G401 (cell line): ENCODE measurements at places on chromosomes 1 and 21. TPM values are rescaled to one million over a fixed set of nuclear protein-coding genes. Genes with fewer than 3 reads are reported as not detected.

- no peak for DNase-seq
Measured at GRCh38 chr21:24903994-24904635, 703.2 kb downstream of the MRPL39 start.

GRCh38 chr1:44282704-44283426 lies 69.6 kb downstream of the DMAP1 start:
- DNase-seq, result no peak

GRCh38 chr21:41624674-41625310 lies 116.8 kb upstream of the TMPRSS2 start:
- no peak for DNase-seq

- DNase-seq, result peak; percentile 47
Measured at GRCh38 chr1:225877580-225877979, 4.6 kb downstream of the TMEM63A start.

DNA sequence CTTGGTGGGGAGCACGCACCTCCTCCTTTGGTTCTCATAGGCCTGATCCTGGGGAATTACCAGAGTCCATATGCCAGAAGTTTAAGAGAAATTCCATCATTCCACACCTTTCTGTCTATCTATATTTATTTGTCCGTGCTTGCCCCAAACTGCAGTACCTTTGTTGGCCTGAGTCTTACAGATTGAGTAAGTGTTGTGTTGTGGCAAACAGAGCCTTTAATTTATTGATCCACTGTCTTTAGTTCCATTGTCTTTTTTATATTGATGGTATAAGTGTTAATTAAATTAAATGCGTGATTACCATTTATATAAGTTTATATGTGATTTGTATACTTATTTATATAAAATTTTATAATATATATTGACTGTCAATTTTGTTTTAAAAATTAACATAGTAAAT lies 4.9 kb downstream of the SH3BGR start:
- DNase-seq, result no peak

PTGFR gene
- total RNA-seq, result not detected in 2 replicates

- DNase-seq, result no peak
Measured at GRCh38 chr1:40399984-40400704, 26.6 kb downstream of the SMAP2 start.

HEYL gene
- total RNA-seq, result 0.07 and 1.2 TPM in 2 replicates

DNA sequence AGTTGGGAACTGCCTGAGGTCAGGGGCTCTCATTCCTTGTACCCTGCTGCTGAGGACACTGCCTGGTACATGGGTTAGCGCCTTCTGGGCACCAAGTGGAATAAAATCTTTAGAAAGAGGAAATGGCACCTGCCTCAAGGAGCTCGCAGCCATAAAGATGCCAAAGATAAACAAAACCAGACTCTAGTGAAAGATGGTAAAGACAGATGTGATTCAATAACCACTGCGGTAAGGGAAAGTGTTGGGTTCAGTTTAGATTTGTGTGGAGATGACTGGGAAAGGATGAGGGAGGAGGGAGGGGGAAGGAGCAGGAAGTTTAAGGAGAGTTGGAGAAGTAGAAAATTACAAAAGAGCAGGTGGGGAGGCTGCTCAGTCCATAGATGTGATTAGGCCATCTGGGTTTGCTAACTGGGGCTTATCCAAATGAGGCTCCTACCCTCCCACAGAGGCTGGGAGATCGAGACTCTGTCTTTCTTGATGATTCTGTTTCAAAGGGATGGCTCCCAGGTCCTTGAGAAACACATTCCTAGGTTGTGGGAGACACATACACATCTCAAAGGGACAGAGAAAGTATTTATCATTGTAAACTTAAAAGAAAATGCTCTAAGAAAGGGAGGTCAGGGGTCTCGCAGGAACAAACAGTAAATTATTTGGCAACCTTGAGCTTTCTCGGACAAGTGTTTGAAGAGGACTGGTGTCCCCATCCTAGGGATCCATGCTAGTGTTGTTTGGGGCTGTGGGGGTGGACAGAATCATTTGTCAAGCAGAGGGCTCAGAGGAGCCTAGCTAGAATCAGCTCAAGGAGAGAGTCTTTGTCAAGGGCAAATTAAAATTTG lies 65.7 kb upstream of the MORC3 start:
- no peak for DNase-seq

GRCh38 chr1:165816826-165817497 lies 10.5 kb upstream of the UCK2 start:
- DNase-seq, result no peak

LCE1C gene
- total RNA-seq, result not detected in 2 replicates

PANK4 gene
- 32.9 and 45.4 TPM in 2 replicates for total RNA-seq

- DNase-seq, result no peak
Measured at GRCh38 chr1:24857507-24858133, 72.5 kb downstream of the RUNX3 start.

DNA sequence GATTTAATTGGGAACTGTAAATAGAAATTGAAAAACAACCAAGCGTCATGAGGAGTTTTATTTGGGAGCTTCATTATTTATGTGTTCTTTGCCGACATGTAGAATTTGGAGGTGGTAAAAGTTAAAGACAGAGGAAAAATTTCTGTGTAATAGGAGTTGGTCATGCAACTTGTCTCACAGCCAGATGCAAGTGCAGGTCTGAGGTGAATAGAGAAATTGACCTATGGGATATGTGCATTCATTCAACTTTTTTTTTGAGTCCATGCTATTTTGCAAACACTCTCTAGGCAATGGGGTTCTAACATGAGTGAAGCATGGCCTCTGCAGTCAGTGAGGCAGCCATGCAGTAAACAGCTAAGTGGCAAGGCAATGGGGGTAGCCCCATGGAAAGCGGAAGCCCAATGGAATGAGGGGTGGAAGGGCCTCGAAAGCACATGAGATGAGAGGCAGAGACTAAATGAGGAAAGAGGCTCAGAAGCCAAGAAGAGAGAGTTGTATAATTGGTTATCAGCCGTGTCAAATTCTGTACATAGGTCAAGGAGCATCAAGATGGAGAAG lies 56.4 kb upstream of the NRIP1 start:
- DNase-seq, result no peak

GRCh38 chr1:64601207-64601606 lies 131.3 kb downstream of the CACHD1 start:
- DNase-seq, result no peak

GRCh38 chr1:84975035-84975434 lies 21.9 kb downstream of the MCOLN2 start:
- DNase-seq, result no peak

- no peak for DNase-seq
Measured at GRCh38 chr1:247165674-247166073, 6.1 kb downstream of the ZNF124 start.

GRCh38 chr1:222712253-222713090 lies at the start of the genes AIDA and BROX:
AIDA (minus strand) TSS chr1:222712491; CDS start chr1:222712317, 174 bp downstream.
BROX (plus strand) TSS chr1:222712564; CDS start chr1:222715700, 3,136 bp downstream.
- DNase-seq, result peak; percentile 90

NFASC gene
- not detected in 2 replicates for total RNA-seq

MSH4 gene
- total RNA-seq, result not detected in 2 replicates

- no peak for DNase-seq
Measured at GRCh38 chr1:107494061-107494460, 353.2 kb downstream of the NTNG1 start.

- no peak for DNase-seq
Measured at GRCh38 chr1:51750218-51750617, 128.3 kb downstream of the NRDC start.

- DNase-seq, result no peak
Measured at GRCh38 chr1:56289260-56289659, 290.1 kb downstream of the PLPP3 start.

GRCh38 chr1:169707912-169708604 lies 3.4 kb downstream of the SELL start:
- DNase-seq, result no peak

GBP6 gene
- not detected in 2 replicates for total RNA-seq

DNA sequence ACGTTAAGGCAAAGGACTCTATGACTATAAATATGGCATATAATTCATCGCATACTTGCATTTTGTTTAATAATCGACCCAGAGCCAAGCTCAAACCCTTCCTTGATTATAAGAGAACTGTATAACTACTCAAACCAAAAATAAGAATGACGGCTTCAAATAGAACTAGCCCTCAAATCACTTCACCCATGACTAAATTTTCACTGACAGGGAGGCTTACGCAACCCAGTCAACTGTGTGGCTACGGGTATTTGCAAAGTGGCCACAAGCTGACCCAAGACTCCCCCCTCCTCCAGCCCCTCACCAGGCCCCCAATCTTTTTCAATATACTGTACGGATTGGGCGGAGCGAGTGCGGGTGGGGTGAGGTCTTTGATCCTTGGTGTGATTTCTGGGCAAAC lies 268.3 kb downstream of the ASTN1 start:
- DNase-seq, result no peak

GRCh38 chr1:27602462-27603308 lies 1.3 kb downstream of the AHDC1 start:
- no peak for DNase-seq

- no peak for DNase-seq
Measured at GRCh38 chr1:193058529-193059281, 455 bp downstream of the UCHL5 start.

DNA sequence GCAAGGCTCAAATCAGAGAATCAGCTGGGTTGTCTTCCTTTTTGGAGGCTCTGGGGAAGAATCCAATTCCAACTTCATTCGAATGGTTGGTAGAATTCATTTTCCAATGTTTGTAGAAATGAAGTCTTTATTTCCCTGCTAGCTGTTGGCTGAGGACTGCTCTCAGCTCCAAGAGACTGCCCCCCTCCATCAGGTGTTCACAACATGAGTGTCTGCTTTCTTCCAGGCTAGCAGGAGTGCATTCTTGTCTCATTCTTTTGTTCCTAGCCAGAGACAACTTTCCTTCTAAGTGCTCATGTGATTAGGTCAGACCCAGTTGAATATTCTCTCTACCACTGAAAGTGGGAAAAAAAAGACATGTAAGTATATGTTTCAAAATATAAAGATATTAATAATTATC lies 95.2 kb downstream of the HLX start:
- no peak for DNase-seq

GRCh38 chr1:174786760-174787159 lies 213.0 kb upstream of the CACYBP start:
- no peak for DNase-seq

DNA sequence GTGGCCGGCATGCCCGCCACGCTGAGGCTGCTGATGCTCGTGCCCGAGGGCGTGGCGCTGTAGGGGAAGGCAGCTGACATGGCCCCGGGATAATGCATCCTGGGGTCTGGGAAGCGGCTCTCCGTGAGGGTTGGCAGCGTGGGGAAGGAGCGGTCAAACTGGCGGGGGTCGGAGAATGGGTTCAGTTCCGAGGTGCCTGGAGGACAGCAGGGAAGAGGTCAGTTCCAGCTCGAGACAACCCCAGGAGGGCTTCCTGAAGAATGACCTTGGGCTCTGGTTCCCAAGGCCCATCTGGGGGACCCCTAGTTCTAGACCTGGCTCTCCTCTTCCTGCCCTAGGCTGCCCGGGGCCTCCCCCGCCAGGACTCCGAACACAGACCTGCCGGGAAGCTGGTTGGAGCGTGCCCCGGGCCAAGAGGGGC lies 27.6 kb downstream of the RUNX3 start:
- no peak for DNase-seq

GRCh38 chr1:109639841-109640184 lies 16.1 kb upstream of the GSTM4 start:
- DNase-seq, result no peak

HTR6 gene
- 0.14 and 0.62 TPM in 2 replicates for total RNA-seq

GRCh38 chr1:45340816-45341466 lies 701 bp upstream of the MUTYH start:
- peak; percentile 23 for DNase-seq

DNA sequence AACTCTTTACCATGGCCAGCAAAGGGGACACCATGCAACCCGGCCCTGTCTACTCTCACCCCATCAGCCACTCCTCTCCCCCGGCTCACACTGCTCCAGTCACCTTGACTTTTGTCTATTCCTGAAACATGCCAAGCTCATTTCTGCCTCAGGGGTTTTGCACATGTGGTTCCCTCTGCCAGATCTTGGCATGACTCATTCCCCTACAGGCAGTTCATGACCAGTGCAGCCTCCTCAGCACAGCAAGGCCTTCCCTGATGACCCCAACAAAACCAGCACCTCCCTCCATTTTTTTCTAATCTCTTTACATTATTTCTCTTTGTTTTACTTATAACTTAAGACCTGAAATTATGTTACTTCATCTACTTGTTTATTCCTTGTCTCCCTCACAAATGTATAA lies 58.6 kb upstream of the GJB5 start:
- no peak for DNase-seq

DNA sequence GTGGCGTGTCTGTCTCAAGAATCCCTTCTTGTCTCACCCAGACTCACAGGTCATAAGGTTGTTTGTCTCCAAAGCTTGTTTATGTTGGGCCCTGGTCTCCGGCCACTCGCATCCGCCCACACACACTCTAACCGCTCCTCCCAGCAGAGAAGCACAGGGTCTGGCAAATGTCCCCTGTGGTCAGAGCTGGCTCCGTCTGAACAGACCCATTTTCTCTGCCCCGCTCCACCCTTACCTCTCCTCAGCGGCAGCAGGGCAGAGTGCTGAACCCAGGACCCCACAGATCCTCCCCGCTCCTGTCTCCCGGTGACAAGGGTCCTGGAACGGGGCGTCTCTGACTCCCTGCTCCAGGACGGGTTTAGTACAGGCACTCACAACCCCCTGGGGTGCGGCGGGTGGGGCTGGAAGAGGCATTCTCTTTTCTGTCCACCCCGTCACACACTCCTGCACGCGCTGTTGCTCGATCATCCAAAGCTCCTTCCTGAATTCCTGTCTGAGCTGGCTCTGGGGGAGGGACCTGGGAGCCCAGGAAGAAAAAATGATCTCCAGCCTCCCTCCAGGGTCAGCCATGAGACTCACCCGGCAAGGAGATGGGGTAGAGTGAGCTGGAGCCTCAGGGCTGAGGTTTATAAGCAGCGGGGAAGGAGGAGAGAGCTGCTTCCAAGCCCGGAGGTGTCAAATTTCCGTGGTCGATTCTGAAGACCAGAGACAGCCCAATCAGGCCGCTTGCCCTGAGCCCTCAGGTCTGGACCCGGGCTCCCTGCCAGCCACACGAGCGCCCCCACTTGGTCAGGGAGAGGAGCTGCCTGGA lies at the start of gene S100A13:
Gene S100A13, minus strand, starts transcription at position 602 of the 811 bp plus-strand sequence. CDS start 1,033 bp downstream, outside the sequence.
- peak; percentile 79 for DNase-seq

ERICH3 gene
- not detected in 2 replicates for total RNA-seq

GRCh38 chr1:67626861-67627235 lies 58.2 kb upstream of the GADD45A start:
- no peak for DNase-seq

GRCh38 chr1:229022595-229023333 lies 248.1 kb upstream of the RAB4A start:
- DNase-seq, result peak; percentile 3
